CD4-positive, alpha-beta T cell treated with Interferon gamma for 1 hour (primary cell): ENCODE measurements at places on chromosomes 11 and 22.
A peak's percentile ranks its signal among the peaks of the same experiment; 100 is the strongest.

DNA sequence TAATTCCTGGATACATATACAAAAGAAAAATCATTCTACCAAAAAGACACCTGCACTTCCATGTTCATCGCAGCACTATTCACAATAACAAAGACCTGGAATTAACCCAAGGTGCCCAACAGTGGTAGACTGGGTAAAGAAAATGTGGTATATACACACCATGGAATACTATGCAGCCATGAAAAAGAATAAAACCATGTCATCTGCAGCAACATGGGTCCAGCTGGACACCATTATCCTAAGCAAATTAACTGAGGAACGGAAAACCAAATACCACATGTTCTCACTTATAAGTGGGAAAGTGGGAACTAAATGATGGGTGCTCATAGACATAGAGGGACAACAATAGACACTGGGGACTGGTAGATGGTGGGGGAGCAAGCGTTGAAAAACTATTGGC, 4.5 kb downstream of the TRPM5 start:
- no peak for DNase-seq

GRCh38 chr11:133887692-133888332, 42.5 kb upstream of the SPATA19 start:
- DNase-seq: no peak

DNA sequence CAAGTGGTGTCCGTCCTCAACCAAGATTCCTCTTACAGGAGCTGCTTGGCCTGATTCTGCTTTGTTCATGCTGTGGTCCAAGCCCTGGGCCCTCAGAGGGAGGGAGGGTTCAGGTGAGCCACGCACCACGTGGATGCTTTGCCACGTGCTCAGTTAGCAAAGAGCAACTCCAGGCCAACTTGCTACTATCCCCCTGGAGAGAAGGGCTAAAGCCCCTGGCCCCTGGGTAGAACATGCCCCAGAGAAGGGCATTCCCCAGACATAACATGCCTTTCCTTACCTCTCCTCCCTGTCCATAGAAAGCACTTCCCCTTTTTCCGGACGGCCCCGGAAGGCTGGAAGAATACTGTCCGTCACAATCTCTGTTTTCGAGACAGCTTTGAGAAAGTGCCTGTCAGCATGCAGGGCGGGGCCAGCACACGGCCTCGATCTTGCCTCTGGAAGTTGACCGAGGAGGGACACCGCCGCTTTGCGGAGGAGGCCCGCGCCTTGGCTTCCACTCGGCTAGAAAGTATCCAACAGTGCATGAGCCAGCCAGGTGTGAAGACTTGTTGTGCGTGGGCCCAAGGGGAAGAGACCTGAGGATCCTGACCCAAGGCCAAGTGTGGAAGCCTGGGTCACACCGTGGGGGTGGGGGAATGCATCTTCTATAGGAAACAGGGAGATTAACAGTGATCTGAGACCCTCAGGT, 8.8 kb downstream of the FOXR1 start:
- no peak for DNase-seq

GRCh38 chr22:39275814-39276439, 31.1 kb upstream of the PDGFB start:
- no peak for DNase-seq

DNA sequence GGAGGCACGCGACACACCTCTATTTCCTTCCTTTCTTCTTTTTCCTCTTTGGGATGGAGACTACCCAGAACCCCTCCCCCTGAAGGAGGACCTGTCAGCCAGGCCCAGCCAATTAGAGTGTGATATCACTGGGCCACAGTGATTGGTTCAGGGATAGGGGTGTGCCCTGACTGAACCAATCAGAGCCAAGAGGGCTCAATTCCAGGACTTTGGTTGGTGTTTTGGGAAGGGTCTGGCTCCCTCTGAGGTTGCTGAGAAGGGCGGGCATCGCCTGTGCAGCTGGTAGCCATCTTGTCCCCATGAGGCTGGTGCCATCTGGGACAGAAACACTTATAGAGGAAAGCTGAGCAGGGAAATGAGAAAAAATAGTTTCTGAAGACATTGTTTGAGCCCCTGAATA, 71.4 kb downstream of the CHST1 start:
- DNase-seq: no peak

- no peak for DNase-seq
Observed at GRCh38 chr11:2142762-2143202, 3.6 kb upstream of the IGF2 start.

DNA sequence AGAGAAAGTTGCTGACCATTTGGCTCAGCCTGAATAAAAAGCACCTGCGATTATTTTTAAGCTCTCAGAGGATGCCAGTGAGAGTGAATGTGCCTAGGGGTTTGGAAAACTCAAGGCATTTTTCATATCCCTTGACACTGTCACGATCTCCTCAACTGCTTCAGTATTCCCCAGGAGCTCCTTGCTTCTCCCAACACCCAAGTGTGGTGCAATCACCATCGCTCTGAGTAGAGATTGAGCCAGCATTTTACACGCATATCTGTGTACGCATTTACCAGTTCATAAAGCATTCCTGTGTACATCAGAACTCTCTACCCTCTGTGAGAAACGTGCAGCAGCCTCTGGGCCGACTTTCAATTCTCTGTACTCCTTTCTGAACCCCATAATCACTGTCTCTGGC, 1.3 kb downstream of the SRRD start:
- DNase-seq: no peak

GRCh38 chr11:99368583-99368982, 347.8 kb downstream of the CNTN5 start:
- DNase-seq: no peak

DNA sequence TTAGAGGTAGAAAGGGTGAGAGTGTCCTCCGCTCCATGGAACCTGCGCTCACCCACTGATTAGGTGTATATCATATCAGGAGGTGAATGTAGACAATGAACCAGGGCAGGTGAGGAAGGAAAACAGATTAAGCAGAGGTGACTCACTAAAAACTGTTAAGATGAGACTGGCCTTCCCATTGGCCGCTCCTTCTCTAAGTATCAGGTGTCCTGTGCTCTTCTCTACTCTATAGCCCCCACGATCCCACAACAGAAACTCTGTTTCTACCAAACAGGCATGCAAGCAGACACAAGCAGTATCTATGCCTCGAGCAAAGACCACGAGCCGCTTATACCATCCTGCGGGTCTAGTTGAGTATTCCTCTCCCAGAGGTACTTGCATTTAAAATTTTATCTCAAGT, 103.1 kb downstream of the SNX19 start:
- DNase-seq: no peak

DNA sequence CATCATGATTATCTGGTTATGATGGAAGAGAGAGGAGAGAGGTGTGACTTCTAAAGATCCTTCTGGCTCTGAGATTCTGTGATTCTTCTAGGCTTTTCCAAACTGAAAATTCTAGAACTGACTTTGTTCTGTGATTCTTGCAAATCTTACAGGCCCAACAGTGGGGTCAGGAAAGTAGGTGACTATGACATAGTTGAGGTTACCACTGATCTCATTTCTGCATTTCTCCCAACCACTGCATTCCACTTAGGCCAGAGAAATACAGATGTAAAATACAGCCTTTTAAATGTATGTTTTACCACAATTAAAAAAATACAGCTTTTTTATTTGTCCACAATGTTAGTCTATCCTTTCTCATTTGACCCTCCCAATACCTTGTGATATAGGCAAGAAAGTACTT, 83.7 kb downstream of the STIM1 start:
- no peak for DNase-seq

- peak; percentile 42 for DNase-seq
Observed at GRCh38 chr11:128841461-128842072, 25.5 kb downstream of the KCNJ1 start.

- no peak for DNase-seq
Observed at GRCh38 chr11:33936725-33937604, 45.1 kb upstream of the LMO2 start.

DNA sequence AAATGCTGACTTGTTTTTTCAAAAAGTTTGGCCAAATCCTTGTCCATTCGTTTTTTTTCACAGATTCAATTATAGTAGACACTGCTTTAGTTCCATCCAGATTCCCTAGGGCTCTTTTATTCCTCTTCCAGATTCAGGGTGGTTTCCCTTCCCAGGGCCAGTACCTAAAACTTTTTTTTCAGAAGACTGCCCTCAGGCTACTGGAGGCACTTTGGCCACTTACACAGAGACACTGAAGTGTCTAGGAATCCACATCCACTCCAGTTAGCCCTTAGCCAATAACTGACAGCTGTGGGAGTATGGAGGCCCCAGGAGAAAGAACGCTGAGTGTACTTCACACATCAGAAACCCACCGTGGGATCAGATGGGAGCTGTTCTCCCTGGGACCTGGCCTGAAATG, 77.3 kb downstream of the CCDC34 start:
- no peak for DNase-seq

GRCh38 chr11:40405614-40406013, 1053.8 kb downstream of the LRRC4C start:
- DNase-seq: no peak

DNA sequence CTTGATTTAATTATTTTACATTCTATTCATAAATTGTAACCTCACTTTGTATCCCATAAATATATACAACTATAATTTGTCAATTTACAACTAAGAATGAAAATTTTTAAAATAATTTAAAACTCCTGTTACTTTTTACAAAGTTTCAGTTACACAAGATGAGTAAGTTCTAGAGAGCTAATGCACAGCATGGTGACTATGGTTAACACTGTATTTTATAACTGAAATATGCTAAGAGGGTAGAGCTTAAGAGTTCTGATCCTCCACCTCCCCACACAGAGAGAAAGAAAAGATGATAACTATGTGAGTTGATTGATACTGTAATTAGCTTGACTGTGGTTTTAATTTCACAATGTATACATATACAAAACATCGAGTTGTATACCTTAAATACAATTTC, 412.5 kb upstream of the DDI1 start:
- DNase-seq: no peak

GRCh38 chr22:27840436-27840835, 38.9 kb upstream of the MN1 start:
- DNase-seq: no peak

GRCh38 chr22:31344578-31345330, 1.4 kb downstream of the PATZ1 start:
- DNase-seq: peak; percentile 36

- no peak for DNase-seq
Observed at GRCh38 chr11:109818290-109818689, 274.9 kb upstream of the ZC3H12C start.

GRCh38 chr22:30755759-30756124, 61.1 kb downstream of the OSBP2 start:
- DNase-seq: no peak

DNA sequence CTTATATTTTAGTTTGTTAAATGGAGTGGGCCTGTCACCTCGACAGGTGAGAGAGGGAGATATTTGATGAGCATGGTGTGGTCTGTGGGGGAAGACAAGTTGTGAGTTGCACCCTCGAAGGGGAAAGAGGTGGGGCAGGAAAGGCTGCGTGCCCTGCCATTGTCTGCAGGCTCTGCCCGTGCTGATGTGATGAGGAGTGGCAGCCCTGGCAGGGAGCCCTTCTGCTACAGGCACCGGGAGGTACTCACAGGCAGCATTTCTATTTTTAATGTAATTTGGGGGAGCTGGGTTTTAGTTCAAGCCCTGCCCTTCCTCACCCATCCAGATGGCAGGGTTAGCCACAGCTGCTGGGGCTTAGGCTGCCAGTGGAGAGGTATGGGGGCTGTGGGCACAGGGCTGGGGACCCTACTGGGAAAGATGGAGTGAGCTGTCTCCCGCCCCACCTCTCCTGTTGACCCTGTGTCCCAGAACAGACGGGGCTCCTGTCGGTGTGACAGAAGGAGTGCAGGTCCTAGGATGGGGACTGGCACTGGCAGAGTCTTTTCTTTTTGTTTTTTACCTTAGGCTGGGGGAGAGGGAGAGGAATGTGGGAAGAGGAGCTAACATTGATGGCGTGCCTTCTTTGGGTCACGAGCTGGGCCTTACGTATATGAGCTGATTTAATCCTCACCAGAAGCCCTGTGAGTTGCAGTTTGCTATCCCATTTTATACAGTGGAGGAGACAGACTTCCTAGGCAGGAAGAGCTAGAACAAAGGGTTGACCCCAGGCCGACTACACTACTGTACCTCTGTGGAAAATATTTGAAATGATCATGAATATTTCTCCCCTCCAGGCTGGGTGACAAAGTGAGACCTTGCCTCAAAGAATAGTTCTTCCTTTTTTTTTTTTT, 51.6 kb downstream of the CEP164 start:
- DNase-seq: no peak

DNA sequence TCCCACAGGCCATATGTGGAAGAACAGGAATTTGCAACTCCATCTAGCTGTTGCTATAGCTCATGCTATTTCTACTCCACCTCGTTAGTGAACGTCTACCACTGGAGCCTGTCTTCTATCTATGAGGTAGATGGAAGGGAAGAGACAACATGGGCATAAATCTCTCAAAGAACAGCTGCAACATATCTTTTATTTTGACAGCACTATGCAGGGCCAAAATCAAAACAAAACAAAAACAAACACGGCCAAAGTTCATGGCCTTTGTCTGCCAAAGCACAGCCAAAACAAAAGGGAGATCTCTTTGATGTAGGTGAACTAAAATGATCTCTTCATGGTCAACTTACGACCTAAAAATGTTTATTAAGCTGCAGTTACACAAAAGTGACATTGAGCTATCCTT, 215.2 kb upstream of the MPPED2 start:
- DNase-seq: no peak

GRCh38 chr11:86559311-86559945, 113.0 kb downstream of the ME3 start:
- no peak for DNase-seq

- DNase-seq: no peak
Observed at GRCh38 chr22:20315337-20316216, 4.3 kb downstream of the DGCR6L start.

DNA sequence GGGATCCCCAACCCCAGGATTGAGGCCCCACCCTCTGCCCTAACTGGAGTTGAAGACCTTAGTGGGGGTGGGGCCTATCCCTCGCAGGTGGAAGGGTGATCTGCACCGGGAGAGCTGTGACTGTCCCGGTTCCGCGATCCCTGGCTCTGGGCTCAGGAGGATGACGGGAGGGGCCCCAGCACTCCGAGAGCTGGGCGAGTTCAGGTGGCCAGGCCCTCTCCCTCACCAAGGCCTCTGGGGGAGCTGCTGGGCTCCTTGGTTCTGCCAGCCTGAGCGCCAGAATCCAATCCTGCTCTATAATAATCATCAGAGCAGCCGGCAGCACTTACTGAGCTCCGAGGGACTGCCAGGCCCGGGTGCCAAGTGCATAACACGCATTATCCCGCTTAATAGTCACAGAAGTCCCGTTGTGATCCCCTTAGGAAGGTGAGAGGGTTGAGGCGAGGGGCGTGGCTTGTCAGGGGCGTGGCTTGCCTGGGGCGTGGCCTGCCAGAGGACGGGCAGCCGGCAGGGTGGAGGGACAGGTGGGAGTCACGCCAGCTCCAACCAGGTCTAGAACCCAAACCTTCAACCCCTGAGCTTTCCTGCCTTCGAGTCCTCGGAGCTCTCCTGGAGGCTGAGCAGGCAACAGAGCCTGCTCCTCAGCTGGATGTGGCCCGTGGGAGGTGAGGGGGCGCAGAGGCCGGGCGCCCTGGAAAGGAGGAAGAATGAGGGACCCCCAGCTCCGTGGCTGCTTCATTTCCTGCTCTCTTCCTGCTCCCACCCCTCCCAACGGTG, 7.3 kb upstream of the SYT7 start:
- peak; percentile 54 for DNase-seq

- DNase-seq: no peak
Observed at GRCh38 chr22:28741200-28741784, 328 bp downstream of the CHEK2 start.

GRCh38 chr11:73859671-73860070, 17.0 kb downstream of the COA4 start:
- DNase-seq: no peak
